ENCODE measurements at places on chromosomes 5 and 9.
A peak's percentile ranks its signal among the peaks of the same experiment; 100 is the strongest.

DNA sequence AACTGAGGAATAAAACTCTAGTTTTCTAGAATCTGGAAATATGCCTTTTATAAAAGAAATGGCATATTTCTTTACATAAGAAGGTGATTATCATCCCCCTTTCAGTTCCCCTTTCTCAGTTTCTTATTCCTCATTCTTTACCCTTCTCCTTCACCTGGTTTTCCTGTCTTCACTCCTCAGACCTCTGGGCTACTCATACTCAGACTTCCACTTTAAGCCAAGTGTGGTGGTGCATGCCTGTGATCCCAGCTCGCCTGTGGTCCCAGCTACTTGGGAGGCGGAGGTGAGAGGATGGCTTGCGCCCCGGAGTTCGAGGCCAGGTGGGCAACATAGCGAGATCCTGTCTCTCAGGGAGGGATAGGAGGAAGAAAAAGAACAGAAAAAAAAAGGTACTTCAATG, 57.2 kb downstream of the RANBP6 start:
- DNase-seq: no peak

DNA sequence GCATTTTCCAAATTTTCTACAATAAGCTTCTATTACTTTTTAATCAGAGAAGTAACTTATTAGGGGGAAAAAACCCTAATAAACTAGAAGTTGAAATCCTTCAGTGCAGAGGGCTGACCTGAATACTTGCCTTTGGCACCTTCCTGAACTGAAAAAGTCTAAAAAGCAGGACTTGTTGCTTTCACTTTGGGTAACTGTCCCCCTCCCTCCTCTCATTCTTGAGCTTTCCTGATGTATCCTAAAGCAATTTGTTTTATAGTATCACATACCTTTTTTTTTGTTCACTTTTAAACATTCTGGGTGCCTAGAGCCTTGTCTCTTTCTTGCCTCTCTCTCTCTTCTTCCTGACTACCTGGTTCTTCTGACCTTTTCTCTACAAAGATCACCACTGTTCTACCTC, 64.0 kb upstream of the ERBIN start:
- no peak for DNase-seq

GRCh38 chr5:83015676-83016075, 61.5 kb downstream of the TMEM167A start:
- DNase-seq: no peak

DNA sequence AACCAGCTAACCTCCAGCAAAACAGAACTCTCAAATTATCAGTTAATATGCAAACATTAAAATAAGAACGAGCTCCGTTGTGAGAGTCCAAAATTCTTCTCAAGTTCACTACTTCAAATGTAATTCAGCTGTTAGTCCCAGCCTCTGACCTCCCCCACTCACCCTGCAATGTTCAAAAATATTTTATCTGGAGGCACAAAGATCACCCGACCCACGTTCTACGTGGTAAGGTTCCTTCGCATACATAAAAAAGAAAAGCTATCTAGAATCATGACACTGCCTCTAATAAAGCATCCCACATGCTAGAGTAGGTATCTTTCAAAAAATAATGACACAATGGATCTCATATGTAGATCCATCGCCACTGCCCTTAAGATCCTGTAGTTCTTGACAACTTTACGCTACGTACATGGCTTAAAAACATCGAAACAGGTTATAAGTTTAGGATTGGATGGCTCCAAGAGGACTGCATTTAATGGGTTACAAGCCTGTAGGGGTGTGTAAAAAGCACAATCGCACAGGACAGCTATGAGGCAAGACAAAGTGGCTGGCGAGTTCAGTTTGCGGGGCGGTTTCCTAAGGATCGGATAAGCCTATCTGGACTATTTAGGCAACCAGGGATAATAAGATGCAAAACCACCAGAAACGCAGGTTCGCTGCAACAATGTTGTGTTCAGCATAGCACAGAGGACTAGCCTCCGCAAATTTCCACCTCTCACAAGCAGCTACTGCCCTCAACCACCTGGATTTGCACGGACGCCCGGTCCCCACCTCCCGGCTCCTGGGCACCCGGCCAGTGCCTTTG, 969 bp downstream of the CLK4 start:
- peak; percentile 22 for DNase-seq

DNA sequence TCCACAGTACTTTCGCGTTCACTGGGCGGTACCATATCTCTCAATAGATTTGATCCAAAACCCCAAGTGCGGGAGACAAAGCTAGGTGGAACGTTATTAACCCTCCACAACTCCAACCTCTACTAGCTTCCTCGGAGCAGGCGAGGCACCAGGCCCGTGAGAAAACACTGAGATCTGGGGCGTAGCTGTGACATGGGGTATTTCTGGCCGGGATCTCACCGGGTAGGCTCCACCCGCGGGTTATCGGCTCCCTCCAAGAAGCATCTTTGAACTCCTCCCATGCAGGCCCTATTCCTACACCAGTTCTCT, 350 bp upstream of the SLC25A46 start:
- no peak for DNase-seq

GRCh38 chr5:119452060-119452372, 281 bp upstream of the HSD17B4 start:
- DNase-seq: no peak

DNA sequence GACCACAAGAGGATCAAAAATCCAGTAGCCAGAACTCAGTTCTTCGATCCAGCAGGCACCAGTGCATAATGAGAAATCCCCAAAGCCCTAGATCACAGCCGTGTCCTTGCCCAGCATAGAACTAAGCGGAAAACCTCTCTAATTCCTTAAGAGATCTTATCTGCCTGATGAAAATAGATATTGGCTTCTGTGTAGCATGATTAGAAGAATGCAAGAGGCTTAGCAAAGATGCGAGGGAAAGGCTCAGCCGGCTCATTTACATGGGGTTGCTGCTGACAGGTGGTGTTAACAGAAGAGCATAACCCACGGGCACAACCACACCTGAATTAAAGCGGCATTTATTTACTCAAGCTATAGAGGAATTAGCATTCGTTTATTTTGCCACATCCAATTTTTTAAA, 400.0 kb upstream of the ADAMTS16 start:
- no peak for DNase-seq

- no peak for DNase-seq
Observed at GRCh38 chr5:78404682-78405293, 44.4 kb downstream of the SCAMP1 start.

- no peak for DNase-seq
Observed at GRCh38 chr9:122930541-122931225, 629 bp downstream of the ZBTB26 start.

DNA sequence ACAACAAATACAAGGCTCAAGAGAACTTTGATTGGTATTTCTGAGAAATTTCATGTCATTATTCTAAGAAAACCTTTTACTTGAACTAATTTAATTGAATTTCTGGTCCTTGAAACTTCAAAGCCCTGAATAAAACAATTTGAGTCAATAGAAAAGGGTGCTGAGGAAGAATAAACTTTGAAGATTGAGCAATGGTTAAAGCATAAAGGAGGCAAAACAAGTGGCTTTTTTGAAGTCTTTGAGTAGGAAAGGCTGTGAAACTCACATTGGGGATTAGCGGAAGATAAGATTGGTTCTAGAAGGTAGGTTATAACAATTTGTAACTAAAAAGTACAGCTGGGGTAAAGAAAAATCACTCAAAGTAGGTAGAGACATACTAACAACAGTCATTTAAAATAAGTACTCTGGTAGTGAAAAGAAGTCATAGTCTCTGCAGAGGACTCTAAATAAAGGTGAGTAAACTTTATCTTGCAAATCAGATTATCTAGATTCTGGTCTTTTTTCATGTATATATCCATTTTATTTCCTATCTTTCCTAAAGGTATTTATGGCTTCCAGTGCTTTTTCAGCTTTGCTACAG, 6.4 kb upstream of the PLPP1 start:
- DNase-seq: no peak

- no peak for DNase-seq
Observed at GRCh38 chr5:132103969-132104391, 30.4 kb downstream of the CSF2 start.

GRCh38 chr5:96952118-96952750, 16.4 kb downstream of the LNPEP start:
- peak; percentile 30 for DNase-seq

- DNase-seq: no peak
Observed at GRCh38 chr5:180526269-180526668, 32.1 kb downstream of the CNOT6 start.

DNA sequence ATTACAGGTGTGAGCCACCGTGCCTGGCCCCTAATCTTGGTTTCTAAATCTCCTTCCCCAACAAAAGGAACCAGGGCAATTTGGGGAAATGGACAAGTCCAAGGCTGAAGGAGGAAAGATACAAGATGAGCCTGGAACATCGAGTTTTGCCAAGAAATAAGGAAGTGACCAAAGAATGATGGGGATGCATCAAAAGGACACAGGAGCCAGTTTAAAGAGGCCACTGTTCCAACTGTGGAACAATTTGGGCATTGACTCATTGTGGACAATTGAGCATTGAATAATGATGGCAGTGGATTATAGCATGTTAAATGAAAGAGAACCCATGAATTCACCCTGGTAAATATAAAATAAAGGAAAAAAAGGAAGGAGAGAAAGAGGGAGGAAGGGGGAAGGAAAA, 47.5 kb downstream of the DUSP1 start:
- no peak for DNase-seq

- DNase-seq: no peak
Observed at GRCh38 chr9:27304521-27304920, 7.6 kb upstream of the EQTN start.

DNA sequence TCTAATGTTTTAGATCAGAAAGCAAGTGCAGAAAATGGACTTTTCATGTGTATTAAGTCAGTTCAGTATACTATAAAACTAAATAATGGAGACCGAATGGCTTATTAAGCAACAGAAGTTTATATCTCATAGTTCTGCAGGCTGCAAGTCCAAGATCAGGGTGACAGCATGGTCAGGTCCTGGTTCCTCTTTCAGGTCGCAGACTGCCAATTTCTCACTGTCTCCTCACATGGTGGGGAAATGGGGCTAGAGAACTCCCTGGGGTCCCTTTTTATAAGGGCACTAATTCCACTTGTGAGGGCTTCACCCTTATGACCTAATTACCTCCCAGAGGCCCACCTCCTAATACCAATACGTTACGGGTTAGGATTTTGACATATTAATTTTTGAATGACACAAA, 48.7 kb downstream of the RICTOR start:
- no peak for DNase-seq
